ENCODE measurements at places on chromosomes 4 and X.

DNA sequence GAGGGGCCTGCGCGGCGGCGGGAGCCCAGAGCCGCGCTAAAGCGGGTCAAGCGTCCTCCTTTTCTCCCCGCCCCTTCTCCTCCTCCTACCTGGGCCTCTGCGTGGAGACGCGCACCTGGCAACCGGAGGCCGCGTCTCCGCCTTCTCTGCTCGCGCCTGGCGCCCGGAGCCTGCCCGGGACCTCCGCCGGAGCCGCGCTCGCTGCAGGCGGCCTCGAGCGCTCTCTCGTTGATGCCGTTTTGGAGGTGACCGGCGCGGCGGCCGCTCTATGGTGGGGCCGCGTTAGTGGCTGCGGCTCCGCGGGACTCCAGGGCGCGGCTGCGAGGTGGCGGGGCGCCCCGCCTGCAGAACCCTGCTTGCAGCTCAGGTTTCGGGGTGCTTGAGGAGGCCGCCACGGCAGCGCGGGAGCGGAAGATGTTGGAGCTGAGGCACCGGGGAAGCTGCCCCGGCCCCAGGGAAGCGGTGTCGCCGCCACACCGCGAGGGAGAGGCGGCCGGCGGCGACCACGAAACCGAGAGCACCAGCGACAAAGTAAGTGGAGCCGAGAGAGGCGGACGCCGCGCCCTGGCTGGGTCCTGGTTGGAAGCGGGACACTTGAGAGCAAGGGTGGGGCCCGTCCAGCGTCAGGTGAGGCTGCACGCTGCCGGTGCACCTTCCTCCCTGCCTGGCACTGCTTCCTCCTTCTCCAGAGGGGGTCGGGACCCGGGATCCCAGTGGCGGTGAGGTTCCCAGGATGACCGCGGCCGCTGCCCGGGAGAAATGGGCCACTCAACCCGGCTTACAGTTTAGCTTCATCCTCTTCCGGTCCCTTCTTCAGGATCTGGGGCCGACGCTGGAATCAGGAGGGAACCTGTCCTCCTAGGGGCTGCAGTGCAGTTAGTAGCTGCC lies at the start of gene CDS1:
TSS of gene CDS1 (plus strand) at position 140 of the 888 bp plus-strand sequence. CDS start at position 415, 275 bp downstream.
- no peak for DNase-seq

DNA sequence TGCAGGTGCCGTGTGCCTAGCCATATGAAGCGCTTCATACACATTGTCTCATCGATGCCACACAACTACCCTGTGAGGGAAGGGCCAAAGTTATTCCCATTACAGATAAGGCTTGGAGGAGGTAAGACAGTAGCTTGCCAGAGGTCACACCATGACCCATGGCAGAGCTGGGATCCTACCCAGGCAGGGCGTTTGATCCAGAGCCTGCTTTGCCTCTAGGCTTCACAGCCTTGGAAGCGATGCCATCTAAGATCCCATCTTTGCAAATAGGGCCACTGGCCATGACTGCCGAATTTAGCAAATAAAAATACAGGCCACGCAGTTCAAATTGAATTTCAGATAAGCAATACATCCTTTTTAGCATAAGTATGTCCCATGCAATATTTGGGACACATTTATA lies 358.2 kb downstream of the BCOR start:
- DNase-seq, result no peak

- no peak for DNase-seq
Observed at GRCh38 chrX:40140706-40141499, 43.1 kb upstream of the BCOR start.

DNA sequence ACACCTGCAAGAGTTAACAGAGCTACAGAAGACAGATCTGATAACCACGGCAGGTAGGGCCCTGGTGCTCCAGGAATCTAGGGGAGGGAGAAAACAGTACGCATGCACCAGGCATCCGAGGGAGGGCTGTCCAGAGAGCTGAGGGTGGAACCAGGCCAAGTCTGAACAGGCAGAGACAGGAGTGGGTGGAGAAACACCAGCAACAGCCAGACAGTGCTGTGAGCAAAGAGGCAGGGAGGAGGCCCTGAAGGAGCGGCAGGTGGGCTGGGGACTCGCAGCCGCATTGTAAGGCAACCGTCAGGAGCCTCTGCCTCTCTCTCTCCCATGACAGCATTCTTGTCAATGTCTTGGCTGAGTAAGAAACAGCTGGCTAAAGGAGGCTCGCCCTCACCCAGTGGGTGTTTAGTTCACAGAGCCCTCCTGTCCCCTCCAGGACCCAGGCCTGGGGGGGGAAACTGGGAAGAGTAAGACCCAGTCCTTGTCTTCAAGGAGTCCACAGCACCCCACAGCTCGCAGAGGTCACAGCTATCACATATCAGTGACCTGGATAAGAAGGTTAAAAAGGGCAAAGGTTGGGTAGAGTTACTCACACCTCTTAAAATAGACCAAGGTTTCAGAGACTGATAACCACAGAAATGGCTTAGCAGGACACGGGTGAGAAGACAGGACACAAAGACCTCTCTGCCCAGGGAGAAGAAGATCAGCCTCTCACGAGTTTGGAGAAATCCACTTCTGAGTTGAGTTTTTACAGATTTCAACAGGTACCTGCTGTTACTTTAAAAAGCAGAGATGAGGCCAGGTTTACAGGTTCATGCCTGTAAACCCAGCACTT lies 10.5 kb downstream of the ACSL1 start:
- DNase-seq, result peak; percentile 68

DNA sequence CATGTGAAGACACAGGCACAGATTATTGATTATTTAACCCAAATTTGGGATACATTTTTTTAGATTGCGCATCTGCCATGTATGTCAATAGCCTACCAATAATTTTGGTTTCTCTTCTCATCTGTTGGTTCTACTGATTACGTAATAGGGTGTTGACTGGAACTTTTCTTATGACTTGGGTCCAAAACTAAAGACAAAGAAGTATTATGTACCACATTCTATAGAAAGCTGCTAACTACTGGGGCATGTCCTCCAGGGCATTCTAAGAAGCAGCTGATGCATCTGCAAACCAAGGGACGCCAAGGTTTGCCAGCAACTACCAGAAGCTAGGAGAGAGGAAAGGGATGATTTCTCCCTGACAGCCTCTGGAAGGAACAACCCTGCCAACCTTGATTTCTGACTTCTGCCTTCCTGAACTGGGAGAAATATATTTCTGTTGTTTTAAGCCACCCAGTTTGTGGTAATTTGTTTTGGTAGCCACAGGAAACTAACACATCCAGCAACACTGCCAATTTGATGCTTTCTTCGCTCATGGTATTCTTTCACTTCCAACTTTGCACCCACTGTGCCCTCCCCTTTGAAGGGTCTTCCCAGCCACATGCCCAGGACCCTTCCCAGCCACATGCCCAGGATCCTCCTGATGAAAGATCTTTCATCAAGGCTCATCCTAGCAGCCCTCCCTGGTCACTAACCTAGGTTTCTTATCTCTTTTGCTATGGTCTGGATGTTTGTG lies 15.9 kb upstream of the TLR1 start:
- DNase-seq, result no peak

- DNase-seq, result no peak
Observed at GRCh38 chr4:2484993-2485392, 16.1 kb downstream of the RNF4 start.

DNA sequence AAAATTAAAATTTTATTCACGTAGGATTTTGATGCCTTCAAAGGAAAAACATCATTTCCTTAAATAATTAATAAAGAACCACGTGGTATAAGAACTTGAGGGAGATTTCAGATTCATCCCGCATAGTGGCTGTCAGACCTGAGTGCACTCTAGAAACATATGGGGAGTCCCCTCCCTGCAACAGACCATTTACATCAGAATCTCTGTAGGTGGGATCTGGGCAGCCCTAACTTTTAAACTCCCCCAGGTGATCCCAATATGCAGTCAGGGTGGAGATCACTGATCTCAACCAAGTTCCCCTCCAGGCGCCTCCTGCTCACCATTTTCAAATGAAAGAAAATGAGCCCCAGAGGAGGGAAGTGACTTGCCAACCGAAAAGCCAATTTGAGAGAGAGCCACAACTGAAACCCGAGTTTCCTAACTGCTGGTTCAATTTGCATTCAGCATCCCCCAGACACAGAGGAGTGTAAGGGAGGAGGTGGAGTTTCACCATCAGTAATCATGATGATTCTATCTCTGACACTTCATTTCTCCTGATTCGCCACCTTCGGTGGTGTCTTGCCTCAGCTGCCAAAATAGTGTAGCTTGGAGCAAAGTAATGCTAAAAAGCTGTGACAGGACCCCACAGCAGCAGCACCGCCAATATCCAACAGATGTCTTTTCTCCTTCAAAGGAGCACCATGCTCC lies 11.4 kb downstream of the RNF150 start:
- DNase-seq, result no peak

- DNase-seq, result no peak
Observed at GRCh38 chr4:178275671-178276360, 833.6 kb upstream of the AGA start.

DNA sequence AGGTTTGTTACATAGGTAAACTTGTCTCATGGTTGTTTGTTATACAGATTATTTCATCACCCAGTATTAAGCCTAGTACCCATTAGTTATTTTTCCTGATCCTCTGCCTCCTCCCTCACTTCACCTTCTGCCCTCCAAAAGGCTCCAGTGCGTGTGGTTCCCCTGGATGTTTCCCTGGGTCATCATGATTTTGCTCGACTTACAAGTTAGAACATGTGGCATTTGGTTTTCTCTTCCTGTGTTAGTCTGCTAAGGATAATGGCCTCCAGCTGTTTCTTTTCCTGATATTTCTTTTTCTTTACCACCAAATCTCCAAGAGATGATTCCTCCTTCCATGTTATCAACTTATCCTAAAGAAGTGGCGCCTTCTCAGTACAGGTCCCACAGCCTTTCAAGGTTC lies 543.1 kb upstream of the ADGRL3 start:
- no peak for DNase-seq

DNA sequence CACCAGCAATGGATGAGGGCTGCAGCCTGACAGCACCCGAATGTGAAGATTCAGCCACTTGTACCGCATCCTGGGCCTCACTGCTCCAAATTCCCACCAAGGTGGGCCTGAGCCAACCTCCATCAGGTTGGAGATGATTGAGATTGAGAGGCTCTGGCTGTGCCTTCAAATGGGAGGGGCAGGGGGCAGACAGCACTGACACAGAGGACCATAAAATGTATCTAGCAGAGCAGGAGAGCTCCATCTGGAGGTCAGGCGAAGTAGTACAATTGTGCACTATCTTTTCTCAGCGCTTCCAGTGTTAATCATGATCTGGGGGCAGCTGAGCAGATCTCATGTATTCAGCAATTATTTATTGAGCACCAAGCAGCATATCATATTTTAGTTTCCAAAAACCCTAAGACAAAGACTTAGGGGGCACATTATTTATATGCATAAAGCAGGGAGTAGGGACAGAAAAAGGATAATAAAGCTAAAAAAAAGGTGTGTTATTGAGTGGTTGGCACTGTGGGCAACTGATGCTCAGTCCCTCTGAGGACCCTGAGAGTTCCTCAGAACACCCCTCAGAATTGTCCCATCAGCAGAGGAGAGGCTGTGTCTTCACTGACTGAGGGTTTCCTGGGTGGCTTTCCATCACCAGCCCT lies 31.6 kb upstream of the C1QTNF7 start:
- DNase-seq, result peak; percentile 59

- DNase-seq, result peak; percentile 46
Observed at GRCh38 chr4:100299046-100299840, 109.0 kb upstream of the DDIT4L start.

DNA sequence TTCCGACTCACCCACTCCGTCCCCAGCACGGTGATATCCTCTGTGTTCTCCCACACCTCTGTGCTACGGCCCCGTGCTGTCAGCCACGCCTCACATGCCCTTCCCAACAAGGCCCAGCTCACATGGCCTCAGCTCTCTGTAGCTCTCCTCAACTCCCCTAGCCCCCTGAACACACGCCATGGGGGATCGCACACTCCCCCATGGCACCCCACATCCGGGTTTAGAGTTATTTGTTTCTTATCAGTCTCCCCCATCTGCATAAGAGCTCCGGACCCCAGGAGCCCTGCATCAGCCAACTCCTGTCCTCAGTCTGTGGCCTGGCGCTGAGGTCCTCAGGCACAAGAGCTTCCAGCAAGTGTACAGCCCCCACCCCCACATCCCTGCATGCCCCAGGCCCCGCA lies 7.0 kb downstream of the C4orf50 start:
- no peak for DNase-seq

GRCh38 chr4:149549911-149550310 lies 265.7 kb downstream of the IQCM start:
- DNase-seq, result peak; percentile 6

- peak; percentile 94 for DNase-seq
Observed at GRCh38 chrX:15882704-15883539, 28.3 kb upstream of the AP1S2 start.

DNA sequence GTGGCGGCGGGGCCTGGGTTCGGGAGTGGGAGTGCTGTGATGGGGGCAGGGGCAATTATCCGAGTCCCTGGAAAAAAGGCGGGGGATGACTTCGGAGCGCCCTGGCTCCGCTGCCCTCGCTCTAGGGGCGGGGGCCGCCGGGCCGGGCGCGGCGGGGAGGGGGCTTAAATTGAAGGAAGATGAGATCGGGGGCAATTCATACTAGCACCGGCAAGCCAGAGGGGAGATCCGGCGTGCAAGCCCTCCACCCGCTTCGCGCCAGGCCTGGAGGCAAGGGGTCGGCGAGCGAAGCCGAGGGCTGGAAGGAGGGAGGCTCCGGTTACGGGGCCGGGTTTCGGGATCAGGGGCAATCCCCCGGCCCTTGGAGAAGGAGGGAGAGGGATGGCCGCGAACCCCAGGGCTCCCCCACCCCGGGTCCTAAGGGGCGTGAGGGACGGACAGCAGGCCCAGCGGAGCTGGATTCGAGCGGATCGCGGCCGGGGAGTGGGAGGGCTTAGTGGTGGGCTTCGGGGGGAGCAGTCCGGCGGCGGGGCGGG lies 1.2 kb downstream of the BCORL1 start:
- DNase-seq, result no peak

GRCh38 chr4:62135565-62136156 lies 935.5 kb downstream of the ADGRL3 start:
- peak; percentile 13 for DNase-seq

- DNase-seq, result no peak
Observed at GRCh38 chr4:108830509-108831244, 67.8 kb upstream of the ETNPPL start.

DNA sequence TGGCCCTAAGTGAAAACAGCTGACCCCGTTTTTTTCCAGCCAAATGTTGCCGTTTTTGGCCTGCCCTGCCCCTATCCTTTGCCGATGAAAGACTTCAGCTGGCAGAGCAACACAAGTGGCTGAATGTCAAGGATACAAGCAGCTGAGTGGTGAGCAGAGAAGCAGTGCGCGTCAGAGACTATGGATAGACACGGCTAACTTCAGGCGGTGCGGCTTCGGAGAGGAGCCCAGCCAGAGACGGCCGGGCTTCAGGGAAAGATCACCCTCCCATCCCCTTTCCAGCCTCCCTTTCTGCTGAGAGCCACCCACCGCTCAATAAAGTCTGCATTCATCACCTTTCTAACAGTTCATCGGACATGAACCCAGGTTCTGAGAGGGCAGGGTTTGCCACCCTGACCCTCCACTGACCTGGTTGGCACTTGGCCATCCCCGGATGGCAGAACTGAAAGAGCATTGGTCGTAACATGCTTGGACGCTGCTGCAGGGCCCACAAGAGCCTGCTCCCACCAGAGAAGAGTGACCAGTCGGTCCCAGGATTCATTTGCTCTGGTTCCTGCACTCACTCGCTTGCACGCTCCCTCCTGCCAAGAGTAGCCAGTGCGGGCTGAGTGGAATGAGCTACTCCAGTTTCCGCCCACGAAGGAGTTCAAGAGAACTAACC lies 125.8 kb downstream of the PPEF1 start:
- no peak for DNase-seq
